ENCODE measurements at places on chromosomes 12 and 14.
A peak's percentile ranks its signal among the peaks of the same experiment; 100 is the strongest.

DNA sequence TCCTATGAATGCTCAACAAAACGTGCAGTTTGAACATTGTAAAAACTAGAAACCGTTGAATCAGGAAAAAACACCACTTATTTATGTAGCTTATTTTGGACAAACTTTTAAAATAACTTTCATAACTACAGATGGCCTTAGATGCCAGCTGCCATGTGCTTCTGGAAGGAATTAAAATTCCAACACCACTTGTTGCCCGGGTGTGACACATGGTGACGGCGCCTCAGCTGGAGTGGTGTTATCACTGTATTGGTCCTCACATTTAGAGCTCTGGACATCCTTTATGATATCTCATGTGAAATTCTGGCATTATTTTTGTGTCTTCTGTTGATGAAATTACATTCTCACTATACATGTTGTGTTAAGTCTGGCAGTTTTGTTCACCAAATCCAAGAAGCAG, 211.0 kb downstream of the IPO8 start:
- DNase-seq: no peak

DNA sequence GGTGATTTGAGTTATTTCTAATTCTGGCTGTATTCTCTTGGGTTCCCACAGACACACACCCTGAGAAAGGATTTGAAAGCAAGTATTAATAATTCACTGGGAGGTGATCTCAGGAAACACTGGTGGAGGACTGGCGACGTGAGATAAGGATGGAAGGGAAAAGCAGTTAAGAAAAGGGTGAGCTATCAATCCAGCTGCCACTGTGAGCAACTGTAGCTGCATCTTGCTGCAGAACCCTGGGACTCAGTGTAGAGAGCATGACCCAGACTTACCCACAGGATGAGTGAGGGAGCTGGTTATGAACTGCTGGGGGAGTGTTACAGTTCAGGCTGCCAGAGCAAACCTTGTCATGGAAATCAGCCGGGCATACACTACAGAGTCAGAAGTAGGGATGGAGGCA, 71.9 kb downstream of the RESF1 start:
- no peak for DNase-seq

- no peak for DNase-seq
These were observed 820 bp upstream of the SMAGP start for GRCh38 chr12:51270951-51271518.

GRCh38 chr14:63454863-63455622, 88.1 kb downstream of the PPP2R5E start:
- no peak for DNase-seq

DNA sequence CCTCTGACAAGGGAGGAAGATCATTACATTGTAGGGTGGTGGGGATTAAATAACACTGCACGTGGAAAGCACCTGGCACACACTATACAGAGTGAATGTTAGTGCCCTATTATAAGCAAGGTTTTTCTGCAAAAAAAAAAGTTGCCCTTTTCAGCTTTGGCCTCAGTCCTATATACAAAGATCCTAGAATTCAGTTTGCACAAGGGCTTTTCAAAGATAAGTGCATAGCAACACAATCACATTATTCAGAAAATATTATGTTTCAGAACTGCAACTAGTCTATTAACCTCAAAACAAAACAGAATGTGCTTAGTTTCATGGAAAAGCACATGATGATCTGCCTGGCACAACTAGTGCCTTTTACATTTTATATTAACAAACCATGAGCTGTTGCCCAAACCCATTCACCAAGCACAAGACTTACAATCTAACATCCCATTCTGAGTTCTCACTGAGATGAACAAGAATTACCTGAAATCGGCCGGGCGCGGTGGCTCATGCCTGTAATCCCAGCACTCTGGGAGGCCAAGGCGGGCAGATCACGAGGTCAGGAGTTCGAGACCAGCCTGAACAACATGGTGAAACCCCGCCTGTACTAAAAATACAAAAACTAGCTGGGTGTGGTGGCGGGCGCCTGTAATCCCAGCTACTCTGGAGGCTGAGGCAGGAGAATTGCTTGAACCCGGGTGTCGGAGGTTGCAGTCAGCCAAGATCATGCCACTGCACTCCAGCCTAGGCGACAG, 1.8 kb downstream of the TM7SF3 start:
- no peak for DNase-seq

DNA sequence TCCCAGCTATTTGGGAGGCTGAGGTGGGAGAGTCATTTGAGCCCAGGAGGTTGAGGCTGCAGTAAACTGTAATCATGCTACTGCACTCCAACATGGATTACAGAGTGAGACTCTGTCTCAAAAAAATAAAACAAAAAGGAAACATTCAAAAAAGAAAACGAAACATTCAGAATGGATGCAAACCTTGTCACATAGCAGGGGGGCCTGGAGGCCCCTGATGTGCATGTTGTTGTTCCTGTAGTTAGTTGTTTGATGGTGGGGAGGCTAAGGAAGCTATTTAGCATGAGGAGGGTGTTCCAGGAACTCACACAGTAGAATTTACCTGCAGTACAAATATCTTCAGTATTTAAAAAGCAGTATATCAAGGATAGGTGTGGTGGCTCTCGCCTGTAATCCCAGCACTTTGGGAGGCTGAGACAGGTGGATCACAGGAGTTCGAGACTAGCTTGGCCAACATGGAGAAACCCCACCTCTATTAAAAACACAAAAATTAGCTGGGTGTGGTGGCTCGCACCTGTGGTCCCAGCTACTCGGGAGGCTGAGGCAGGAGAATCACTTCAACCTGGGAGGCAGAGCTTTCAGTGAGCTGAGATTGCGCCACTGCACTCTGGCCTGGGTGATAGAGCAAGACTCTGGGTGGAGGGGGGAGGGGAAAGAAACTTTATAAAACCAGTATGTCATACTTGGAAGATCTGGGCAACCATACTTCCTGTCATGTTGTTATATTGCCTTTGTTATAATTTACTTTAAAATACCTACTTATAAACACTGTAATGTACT, 17.6 kb upstream of the AEBP2 start:
- DNase-seq: no peak

GRCh38 chr12:80316222-80316621, 127.8 kb upstream of the PTPRQ start:
- no peak for DNase-seq

- DNase-seq: no peak
These were observed 31.6 kb downstream of the CCDC85C start for GRCh38 chr14:99572173-99572999.

- DNase-seq: peak; percentile 27
These were observed 169.2 kb downstream of the PIK3C2G start for GRCh38 chr12:18430425-18431048.

DNA sequence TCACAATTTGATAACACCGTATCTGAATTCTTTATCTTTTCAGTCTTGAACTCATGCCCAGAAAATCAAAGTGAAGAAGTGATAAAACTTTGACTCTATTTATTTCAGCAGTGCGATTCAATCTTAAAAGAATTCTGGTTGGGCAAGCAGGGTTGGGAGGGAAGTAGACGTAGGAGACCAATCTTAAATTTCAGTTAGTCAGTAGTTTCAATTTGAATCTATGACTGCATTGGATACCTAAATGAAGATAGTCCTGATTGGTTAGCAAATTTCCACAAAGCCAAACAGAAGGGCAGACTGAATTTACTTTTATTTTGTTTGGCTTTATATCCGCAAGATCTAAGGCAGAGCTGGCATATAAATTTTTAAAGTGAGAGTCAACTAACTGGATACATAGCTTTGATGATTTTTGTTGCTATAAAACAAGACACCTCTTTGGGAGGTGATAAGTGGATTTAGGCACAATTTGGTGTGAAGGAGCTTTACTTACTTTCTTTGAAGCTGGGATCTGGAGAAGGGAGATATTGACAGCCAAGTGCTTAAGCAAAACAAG, 2.6 kb downstream of the ACSS3 start:
- no peak for DNase-seq

GRCh38 chr14:104507443-104507842, 72.1 kb upstream of the C14orf180 start:
- DNase-seq: peak; percentile 27

GRCh38 chr14:50397390-50398188, 908 bp upstream of the CDKL1 start:
- DNase-seq: peak; percentile 22

DNA sequence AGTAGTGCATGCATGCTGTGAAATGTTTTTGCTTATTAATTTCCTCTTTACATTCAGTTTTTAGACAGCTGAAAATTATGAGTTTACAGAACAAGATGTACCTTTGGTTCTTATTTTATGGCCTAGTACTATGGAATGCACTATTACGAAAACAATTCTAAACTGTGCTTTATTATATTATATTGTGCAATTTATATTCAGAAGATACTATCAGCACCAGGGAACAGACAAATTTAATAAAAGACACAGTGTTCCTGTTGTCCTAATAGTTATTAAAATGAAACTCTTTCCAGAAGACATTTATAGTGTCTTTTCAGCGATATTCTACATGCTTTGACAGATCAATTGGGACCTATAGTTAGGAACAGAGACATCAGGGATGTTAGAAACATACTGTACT, 427.3 kb downstream of the BTG1 start:
- DNase-seq: no peak

GRCh38 chr12:49609875-49610154, 4.4 kb upstream of the FAM186B start:
- peak; percentile 16 for DNase-seq

DNA sequence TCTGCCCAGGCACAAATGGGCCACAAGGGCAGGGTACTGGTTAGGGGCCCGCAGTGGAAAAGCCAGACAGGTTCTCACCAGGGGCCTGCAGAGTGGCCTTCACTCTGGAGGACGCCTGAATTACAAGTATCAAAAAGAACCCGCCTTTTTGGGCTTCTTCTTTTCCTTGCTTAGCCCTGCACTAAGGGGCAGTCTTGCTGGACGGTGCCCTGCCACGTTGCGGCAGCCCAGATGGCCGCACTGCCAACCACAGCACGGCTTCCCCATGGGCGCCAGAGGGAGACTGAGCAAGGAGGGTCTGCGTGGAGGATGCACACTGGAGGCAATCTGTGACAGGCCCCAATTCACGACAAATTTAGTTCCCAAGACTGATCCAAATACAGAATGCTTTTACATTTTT, 18.3 kb upstream of the CDK2AP1 start:
- DNase-seq: no peak

- DNase-seq: peak; percentile 60
These were observed 1.1 kb upstream of the FERMT2 start for GRCh38 chr14:52951681-52952554.

Data from H7 (cell line).